ENCODE measurements at places on chromosomes 5 and 9.

- DNase-seq, result no peak
Measured at GRCh38 chr9:132969783-132970182, 8.7 kb upstream of the GFI1B start.

DNA sequence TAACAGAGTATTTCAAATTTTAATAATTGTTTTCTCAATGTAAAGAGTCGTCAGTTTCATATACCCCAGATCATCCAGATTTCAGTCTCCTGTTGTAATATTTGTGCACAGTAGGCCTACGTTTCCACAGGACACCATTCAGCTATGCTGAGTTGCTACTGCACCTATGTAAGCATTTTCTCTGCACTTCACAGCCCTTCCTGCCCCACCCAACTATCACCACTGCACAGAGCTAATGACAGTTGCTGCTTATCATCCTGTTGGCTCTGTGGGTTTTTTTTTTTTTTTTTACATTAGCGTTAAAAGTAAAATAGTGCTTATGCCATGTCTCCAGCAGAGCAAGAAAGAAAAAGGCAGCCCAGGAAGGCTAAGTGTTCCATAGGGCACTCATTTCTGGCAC, 5.9 kb upstream of the PRKACG start:
- DNase-seq, result peak; percentile 83

GRCh38 chr9:14249527-14249926, 64.4 kb downstream of the NFIB start:
- no peak for DNase-seq

- no peak for DNase-seq
Measured at GRCh38 chr5:67606586-67606947, 410.0 kb upstream of the CD180 start.

DNA sequence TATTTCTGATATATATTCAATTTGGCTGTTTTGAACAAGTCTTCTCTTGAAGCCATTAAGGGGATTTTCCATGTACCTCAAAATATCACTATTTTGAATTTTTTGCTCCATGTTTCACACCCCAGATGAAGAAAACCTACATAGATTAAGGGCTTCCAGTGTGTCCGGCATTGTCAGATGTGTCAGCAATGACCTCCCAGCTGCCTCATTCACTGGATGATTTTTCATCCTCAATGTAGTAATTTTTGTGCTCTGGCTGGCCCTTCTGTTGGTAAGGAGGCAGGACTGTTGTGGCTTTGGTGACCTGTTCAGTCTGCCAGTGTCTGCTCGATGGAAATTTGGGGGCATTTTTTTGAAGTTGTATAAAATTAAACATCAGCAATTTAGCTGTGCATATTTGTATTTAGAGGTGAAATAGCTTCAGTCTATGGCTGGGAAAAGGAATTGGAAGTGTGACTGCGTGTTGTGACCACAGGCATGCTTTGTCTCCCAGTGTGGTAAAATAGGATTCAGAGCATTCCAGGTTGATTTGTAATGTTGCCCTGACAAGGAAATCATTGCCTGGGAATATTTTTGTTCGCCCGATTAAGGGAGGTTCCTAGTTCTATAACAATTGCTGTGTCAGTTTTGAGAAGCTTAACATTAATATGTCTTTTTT, 312.4 kb downstream of the ARHGEF28 start:
- DNase-seq, result no peak

GRCh38 chr5:147534172-147534951, 24.5 kb upstream of the DPYSL3 start:
- DNase-seq, result no peak
